Pulmonary artery endothelial cell (primary cell): ENCODE measurements at places on chromosomes 7 and 10. TPM values are rescaled to one million over a fixed set of nuclear protein-coding genes. Genes with fewer than 3 reads are reported as not detected.

STAG3 gene
- 0.13 and 0.42 TPM in 2 replicates for total RNA-seq

DNA sequence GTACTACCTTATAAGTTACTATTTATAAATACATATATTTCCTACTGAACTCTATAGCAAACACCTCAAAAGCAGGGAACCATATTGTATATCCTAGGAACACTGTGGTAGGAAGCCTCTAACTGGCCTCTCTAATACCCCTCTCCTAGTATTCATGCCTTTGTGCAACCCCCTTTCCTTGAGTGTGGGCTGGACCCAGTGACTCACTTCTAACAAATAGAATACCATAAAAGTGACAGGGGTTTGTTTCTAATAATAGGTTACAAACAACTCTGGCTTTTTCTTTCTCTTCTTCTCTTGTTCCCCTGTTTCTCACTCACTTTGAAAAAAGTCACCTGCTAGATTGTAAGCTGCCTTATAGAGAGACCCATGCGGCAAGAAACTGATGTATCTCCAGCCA, 51.6 kb upstream of the MACC1 start:
- no peak for DNase-seq

NKX1-2 gene
- not detected in 2 replicates for total RNA-seq

MLXIPL gene
- not detected in 2 replicates for total RNA-seq

DNA sequence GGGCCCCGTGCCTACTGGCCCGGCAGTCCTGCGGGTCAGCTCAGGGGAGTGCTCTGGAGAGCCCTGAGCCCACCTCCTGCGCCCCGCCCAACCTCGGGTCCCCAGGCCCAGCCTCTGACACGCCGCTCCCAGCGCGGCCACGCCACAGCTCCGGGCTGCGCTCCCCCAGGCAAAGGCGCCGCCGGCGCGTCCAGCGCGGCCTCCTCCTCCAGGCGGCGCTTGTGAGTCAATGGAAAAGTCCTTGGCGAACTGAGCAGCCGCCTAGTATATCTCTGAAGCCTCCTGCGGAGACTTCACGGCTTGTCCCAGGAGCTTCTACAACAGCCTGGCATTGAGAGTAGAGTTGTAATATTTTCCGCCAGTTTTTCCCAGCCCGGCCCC, 29.5 kb upstream of the BMS1 start:
- peak; percentile 41 for DNase-seq
